ENCODE measurements at places on chromosomes 3 and 15.
A peak's percentile ranks its signal among the peaks of the same experiment; 100 is the strongest.

- no peak for DNase-seq
Measured at GRCh38 chr15:91882858-91883586, 29.5 kb downstream of the SLCO3A1 start.

DNA sequence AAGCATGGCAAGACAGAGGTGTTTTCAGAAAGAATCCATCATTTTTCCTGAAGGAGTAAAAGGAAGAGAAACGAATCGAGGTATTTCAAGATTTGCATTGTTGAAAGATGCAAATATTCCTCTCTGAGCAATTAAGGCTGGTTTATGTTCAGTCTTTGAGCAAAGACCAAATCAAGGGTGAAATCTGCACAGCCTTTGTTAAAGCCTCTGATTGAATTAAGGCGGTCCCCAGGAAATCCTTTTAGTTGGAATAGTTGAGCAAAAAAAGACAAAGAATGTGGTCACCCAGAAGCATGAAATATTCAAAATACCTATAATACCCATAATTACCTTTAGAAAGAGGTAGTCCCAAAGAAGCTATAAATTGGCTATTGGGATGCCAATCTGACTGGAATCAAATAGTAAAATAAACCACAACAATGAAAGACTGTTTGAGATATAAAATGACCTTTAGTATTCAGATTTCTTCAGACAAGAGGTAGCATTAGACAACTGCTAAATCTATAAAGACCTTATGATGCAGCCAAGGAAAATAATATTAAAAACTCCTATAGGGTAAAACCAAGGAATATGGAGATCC lies 1218.1 kb downstream of the ROBO2 start:
- no peak for DNase-seq

DNA sequence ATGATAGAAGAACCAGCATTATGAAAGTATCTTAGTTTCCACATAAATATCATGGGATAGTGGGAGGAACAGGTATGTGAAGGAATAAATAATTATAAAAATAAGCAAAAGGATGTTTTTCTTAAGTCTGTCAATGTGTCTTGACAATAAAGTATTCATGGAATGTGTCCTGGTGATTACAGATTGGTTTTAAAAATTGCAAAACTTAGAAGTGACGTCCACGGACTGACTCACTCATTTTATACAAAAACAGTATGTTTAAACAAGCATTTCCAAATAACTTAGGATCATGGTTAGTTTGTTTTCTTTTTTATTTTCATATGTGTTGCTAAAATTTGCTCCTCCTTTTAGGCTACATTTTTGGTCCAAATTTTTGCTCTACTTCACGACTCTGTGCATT lies 687.0 kb upstream of the NECTIN3 start:
- no peak for DNase-seq

DNA sequence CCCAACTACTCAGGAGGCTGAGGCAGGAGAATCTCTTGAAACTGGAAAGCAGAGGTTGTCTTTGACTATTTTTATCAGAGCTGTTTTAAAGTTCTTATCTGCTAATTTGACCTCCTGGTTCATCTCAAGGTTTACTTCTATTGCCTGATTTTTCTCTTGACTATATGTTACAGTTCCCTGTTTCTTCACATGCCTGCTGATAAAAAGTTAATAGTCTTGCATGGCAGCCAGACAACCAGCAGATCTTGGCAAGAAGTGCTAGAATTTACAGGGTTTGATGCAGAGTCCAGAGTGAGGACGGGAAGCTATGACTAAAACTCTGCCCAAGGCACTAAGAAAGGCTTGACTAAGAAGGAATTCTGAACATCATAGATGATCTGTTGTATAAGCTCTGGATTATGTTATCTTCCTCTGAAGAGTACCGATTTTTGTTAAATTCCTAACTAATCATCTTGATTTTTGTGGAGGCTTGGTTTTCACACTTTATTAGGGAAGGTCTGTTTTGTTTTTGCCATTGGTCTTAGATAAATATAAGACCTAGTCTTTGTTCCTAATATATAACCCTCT lies 85.9 kb downstream of the CHSY1 start:
- no peak for DNase-seq

GRCh38 chr15:87817553-87817952 lies 439.0 kb downstream of the NTRK3 start:
- no peak for DNase-seq

DNA sequence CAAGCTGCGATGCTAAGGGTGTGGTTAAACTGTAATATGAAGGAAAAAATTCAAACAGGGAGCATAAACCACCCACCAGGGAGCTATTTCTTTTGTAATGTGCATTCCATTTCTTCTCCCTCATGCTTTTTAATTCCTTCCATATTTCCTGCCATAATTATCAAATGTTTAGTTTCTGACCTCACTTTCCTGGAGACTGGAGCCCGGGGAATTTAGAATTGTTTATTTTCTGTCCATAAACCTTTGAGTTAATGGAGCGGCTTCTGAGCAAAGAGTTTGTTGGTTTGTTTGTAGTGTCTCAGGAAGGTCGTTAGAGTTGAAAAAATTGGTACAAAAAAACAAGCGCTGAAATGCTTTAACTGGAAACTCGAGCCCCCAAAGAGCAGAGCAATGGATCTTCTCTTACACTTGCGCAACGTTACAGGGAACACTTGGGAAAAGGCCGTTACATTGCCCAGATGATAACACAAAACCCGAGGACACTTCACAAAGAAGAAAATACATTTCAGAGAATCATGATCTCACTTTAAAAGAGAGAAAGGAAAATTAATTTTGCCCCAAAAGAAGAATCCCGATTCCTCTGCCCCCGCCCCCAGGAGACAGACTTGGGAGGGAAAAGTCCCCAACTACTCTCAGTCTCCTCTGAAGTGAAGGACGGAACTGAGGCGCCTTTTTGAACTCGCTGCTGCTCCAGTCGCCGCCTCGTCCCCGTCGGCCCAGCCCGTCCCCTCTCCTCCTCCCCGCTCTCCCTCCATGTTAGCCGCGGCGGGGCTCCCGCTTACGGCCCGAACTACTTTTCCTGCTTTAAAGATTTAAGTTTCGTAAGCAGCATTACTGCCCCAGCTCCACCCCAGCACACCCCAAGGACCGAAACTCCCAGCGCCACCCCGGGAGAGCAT lies 842 bp downstream of the FSTL1 start:
- peak; percentile 38 for DNase-seq

- no peak for DNase-seq
Measured at GRCh38 chr3:168796339-168796738, 700.6 kb upstream of the GOLIM4 start.

- DNase-seq, result no peak
Measured at GRCh38 chr15:100919481-100920405, 586 bp downstream of the LRRK1 start.

DNA sequence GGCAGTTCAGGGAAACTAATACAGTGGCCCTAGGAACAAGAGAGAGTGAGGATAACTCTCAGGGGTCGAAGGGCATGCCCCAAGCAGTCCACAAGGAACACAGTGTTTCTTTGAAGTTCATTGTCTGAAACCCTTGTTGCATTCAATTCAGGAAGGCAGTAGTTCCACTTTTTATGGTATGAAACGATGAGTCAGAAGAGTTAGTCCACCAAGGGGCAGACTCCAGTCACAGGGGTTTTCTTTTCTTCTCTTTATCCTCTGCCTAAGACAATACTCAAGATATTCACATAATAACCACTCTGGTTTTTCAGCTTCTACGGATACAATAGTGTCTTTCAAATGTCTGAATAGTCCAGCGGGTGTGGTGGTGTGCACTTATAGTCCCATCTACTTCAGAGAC lies 23.7 kb upstream of the TICRR start:
- DNase-seq, result no peak

DNA sequence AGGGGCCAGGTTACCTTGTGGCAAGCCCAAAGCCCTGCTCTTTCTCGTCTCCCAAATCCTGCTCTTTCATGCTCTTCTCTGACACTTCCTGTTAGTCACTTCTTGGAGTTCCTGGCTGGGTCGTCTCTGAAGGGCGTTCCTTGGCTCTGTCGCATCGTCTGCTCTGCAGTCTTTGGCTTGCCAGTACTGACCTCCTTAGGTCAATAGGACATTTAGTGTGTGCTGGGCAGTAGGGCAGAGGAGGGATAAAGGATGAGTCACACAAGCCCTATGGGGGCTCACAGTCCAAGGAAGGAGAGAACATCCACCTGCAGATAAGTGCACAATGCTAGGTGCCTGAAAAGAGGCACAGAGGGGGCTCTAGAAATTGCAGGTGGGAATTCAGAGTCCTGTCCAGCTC lies 87.5 kb downstream of the FAM43A start:
- DNase-seq, result peak; percentile 80
